ENCODE measurements at places on chromosomes 1 and 21.

- no peak for DNase-seq
These were observed 97.5 kb downstream of the DMRTB1 start for GRCh38 chr1:53556657-53557227.

- no peak for DNase-seq
These were observed 32.2 kb upstream of the SYT2 start for GRCh38 chr1:202742496-202742895.

GRCh38 chr1:172599912-172600311, 59.0 kb upstream of the FASLG start:
- DNase-seq = no peak

- peak; percentile 17 for DNase-seq
These were observed 15.2 kb downstream of the POGZ start for GRCh38 chr1:151443846-151444782.

DNA sequence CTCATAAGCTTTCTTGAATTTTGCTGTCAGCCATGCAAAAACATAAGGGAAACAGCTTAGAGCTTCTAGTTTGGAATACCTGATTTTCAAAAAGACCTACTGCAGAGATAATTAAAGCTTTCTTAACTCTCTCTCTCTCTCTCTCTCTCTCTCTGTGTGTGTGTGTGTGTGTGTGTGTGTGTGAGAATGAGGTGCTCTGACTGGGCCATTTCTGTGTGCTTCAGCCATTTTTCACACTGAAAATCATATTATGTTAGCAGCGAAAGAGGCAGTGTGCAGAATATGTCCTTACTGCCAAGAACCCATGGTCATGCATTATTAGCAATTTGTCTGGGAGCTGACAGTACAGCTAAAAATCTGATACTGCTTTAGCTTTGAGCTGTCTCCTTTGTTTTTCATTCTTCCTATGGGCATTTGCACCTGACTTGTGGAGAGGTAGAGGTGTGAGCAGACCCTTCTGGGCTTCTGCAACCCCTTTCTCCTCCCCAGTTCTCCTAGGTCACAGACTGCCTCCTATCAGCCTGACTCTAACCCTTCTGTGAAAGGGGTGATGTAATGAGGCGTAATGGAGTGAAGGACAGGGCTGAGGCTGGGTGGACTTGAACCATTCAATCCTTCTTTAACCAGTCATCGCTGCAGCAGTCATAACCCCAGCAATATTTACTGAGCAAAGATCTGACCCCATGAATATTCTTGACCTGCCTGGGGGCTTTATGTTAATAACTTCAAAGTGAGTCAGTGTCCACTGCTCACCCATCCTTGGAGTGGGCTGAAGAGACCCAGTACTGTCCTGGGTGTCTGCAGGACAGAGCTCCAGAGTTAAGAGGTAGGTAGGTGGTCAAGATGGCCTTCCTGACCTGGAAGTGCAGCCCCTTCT, 61.2 kb downstream of the SYT6 start:
- DNase-seq = no peak

DNA sequence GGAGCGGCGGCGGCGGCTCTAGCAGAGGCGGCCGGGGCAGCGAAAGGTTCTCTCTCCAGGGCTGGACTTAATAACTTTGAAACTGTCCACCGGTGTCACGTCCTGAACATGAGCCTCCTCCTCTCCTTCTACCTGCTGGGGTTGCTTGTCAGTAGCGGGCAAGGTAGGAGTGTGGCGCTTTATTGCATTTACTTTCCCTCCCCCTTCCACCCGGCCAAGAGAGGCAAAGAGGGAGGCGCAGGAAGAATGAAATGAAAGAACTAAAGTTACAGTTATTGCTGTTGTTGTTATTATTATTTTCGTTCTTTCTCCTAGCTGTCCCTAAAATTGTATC, 214 bp downstream of the NCAM2 start:
- DNase-seq = no peak

DNA sequence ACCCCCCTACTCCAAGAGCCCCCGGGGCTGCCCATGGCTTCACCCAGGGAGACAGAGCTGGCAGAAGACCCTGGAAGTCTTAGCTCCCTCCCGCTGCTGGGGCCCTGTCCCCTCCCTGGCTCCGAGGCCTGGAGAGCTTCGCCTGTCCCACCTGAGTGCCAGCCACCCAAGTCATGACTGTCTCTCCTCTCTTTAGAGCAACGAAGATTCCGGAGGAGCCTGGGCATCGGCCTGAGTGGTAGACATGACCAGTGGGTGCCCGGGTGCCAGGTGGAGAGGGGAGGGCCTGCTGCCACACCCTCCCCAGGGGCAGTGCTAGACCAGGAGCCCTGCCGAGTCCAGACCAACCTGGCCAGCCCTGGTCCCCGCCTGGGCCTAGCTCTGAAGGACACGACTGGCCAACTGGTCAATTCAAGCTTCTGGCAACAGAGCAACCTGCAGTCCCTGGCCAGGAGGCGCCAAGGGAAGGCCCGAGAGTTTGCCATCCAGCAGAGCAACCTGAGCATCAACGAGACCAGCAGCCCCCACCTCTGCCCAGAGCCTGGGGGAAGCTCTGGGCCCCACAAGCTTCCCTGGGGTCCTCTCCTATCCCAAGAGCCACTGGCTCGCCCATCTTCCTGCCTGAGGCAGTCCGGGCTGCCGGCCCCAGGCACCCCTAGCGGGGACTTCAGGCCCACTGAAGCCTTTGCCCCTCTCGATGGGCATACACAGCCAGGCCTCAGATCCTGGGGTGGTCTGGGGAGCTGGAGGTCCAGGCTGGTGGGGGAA, 3.9 kb downstream of the C1orf167 start:
- DNase-seq = no peak

DNA sequence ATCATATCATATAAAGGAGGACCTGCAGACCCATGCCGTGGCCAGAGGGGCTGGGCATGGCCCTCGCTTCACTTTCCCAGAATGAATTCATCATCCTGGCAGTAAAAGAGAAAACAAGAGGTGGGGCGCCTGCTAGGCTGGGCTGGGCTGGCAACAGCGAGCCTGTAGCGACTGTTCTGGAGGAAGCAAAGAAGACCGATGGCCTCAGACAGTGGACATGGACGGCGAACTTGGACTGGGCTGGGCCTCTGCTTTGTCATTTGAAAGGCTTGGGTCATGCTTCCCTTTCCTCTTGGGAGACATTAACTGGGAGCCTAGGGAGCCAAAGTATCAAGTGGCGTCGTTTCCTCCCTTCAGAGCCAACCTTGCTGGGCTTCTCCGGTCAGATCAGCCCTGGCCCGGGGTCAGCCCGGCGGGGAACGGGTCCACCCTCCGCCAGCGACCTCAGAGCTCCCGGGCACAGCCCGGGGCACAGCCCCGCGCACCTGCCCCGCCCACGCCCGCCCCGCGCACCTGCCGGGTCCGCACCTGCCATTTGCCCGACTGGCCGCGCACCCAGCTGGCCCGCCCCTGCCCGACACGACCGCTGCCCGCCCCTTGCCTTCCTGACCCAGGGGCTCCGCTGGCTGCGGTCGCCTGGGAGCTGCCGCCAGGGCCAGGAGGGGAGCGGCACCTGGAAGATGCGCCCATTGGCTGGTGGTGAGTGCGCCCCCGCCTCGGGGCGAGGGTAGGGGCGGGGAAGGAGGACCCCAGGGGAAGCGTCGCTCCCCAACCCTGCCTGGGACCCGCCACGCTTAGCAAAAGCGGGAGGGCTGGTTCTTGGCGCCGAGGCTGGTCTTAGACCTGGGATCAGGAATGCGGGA, at the start of gene FAM3B:
Gene FAM3B, plus strand, starts transcription at position 602 of the 863 bp plus-strand sequence. Its CDS starts 79 bp downstream, at position 681.
- DNase-seq = no peak

GRCh38 chr21:42676808-42677207, 23.4 kb downstream of the PDE9A start:
- no peak for DNase-seq

DNA sequence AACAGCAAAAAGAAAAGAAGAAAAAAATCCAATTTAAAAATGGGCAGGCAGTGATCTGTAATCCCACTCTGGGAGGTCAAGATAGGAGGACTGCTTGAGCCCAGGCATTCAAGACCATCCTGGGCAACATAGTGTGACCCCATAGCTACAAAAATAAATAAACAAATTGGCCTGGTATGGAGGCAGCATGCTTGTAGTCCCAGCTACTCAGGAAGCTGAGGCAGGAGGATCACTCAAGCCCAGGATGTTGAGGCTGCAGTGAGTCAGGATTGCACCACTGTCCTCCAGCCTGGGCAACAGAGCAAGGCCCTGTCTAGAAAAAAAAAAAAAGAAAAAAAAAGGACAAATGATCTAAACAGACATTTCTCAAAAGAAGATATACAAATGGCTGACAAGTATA, 99.6 kb downstream of the EIF4G3 start:
- DNase-seq = no peak

DNA sequence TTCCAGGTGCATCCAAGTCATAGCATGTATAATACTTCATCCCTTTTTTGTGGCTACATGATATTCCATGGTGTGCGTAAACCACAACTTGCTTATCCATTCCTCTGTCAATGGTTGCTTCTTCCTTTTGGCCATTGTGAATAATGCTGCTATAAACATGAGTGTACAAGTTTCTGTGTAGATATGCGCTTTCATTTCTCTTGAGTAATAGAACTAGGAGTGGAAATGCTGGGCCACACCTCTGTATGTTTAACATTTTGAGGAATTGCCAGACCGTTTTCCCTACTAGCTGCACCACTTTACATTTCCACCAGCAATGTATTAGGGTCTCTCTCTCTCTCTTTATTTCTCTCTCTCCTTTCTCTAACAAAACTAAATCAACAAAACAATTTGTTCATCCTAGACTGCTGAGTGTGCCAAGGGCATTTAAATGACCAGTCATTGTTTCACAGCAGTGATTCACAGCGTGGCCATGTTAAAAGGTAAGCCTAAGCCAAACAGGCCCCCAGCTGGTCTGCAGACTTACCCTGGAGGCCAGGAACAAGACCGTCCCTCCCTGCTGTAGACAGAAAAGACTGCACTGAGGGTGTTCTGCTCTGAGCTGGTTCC, 53.2 kb upstream of the LYST start:
- DNase-seq = no peak

DNA sequence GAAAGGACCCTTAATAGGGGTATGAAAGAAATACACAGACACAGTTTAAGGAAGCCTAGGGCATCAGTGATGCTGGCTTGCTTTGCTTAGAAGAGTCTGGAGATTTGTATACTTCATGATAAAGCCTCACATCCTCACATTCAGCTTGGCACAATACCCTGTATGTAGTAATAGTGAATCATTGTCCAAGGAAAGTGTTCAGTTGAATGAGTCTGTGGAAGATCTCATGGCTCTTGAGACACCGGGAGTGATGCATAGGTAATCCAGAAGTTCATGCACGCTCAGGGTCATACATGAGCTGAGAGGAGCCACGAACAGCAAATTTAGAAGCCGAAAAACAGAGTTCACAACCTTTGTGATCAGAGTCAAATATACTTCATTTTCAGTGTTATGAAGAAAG, 537.2 kb upstream of the TMPRSS15 start:
- no peak for DNase-seq

DNA sequence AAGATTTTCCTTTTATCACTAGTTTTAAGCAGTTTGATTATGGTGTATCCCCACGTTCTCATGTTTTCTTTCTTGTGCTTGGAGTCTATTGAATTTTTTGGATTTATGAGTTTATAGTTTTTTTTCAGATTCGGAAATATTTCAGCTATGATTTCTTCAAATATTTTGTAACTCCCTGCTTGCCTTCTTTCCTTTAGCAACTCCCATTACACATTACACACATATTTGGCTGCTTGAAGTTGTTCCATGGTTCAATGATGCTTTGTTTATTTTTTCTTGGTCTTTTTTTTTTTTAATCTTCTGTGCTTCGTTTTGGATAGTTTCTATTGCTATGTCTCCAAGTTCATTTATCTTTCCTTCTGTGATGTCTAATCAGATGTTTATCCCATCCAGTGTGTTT, 48.5 kb upstream of the WARS2 start:
- DNase-seq = no peak

GRCh38 chr1:93707956-93708355, 26.3 kb upstream of the BCAR3 start:
- no peak for DNase-seq

GRCh38 chr1:183023601-183024316, 539 bp downstream of the LAMC1 start:
- DNase-seq = no peak

GRCh38 chr1:68199603-68200002, 32.7 kb downstream of the WLS start:
- DNase-seq = no peak

DNA sequence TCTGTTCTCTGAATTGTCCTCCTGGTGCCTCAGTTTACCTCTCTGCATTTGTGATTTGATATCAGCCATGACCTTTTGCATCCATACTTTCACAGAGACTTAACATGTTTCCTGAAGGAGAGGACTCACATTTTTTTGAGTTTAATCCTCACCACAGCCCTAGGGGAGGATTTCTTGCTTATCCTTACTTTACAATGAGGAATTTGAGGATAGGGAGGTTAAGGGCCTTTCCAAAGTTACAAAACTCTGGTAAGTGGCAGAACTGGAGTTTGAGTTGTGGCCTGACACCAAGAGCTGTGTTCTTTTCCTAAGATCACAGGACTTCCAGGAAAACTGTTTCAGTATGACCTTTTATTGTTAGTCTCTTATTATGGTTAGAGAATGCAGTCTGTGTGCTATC, 34.2 kb downstream of the TNFRSF8 start:
- DNase-seq = no peak

DNA sequence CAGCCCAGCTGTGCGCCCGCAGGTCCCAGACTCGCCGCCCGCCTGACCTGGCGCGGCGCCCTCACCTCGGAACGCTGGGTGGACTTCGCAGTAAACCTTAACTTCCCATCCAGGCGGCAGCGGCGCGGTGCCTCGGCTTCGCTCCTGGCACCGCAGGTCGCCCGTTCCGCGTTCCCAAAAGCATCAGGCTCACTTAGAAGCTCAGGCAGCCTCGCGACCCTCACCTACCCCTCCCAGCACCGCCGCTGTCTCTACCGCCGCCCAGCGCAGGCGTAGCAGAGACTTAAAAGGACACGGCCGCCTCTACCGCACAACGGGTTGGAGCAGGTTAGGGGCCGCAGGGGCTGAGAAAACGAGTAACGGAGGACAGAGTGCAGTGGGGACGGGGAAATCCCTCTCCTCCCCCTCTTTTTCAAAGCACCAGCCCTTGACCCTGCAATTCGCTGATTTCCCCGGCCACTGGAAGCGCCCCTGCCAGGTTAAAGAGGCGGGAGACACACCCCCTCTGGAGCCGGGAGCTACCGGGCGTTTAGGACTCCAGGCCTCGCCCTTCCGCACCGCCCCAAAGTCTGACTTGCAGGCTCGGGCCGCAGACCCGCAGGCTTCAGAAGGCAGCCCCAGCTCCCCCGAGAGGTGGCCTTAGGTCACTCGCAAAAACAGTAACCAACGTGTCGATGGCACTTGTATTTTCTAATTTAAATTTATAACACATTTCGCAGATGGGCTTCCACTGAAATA, 328.5 kb downstream of the FAM72C start:
- DNase-seq = no peak
